Effector memory CD4-positive, alpha-beta T cell (primary cell): ENCODE measurements at places on chromosomes 3 and 15.

DNA sequence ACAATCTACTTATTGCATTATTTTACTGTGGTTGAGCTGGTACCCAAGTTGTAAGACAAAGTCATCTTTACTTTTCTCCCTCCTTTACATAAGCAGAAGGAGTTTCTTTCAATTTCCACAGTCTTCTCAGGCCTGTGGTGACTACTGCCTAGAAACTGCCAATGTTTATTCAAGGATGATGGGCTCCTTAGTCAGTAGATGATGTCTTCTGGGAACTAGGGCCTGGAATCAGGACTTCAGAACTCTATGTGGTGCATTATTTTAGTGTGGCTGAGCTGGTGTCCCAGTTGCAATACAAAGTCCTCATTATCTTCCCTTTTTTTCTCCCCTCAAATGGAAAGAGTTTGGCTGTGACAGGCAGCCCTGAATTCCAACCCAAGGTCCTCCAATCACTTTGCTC, 1762.5 kb downstream of the SI start:
- no peak for DNase-seq

- DNase-seq = no peak
Measured at GRCh38 chr3:9067352-9067975, 104.2 kb upstream of the RAD18 start.

DNA sequence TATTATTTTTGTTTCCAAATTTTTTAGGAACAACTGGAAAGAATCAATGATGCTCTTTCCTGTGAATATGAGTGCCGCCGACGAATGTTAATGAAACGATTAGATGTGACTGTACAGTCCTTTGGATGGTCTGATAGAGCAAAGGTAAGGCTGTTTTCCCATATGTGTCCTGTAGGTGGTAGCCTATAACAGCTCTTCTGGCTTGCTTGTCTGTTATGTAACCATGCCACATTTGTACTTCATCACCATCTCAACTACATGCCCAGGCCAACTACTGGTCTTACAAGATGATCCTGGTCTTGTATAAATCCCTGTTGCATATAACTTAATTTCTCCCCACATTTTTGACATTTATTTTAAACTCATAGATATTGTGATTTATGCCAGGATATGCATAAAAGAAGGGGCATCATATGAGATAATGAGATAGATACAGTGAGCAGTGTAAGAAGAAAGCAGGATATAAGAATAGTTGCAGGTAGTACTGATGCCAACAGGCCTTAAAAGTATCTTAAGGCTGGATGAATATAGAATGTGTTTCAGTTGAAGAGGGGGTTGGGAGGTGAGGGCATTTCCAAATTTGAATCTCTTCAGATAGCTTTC, 20.3 kb downstream of the FAM98B start:
- no peak for DNase-seq

- no peak for DNase-seq
Measured at GRCh38 chr3:48240000-48240963, 622 bp upstream of the ZNF589 start.

GRCh38 chr3:149247008-149247710, 25.5 kb upstream of the CP start:
- DNase-seq = no peak

GRCh38 chr3:186664506-186664905, 1.3 kb upstream of the HRG start:
- no peak for DNase-seq

- no peak for DNase-seq
Measured at GRCh38 chr3:37693511-37694283, 168.0 kb upstream of the CTDSPL start.

GRCh38 chr3:181362378-181362777, 349.3 kb upstream of the SOX2 start:
- no peak for DNase-seq

DNA sequence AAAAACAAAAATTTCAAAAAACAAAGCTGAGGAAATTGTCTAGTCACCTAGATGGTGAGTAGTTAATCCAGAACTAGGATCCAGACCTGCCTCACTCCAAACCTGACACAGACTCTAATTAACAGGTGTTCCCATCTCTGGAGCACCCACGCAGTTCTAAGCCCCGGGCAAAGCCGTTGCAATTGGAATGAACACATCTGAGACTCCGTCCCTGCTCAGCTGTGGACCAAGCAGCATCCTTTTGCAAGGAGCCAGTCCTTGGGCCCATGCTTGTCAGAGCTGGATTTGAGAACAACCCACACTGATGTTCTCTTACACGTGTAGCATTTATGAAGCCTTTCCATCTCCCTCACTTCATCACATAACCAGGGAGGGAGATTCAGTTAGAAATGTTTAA, 54.8 kb downstream of the LMCD1 start:
- DNase-seq = no peak

DNA sequence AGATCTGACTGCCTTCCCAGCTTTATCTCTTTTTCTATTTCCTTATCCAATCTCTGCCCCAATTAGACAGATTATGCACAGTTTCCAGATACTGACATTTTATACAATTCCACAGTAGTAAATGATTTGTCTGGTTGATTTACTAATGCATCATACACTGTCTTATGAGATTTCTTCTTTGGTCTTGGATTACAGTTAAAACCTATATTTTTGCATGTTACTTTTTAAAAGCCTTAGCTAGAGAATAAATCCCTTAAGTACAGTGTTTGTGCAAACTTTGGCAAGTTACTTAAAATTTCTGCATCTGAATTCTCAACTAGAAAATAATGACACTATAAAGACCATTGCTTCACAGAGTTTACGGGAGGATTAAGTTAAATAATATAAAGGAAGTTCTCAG, 6.0 kb downstream of the UNC13C start:
- no peak for DNase-seq

DNA sequence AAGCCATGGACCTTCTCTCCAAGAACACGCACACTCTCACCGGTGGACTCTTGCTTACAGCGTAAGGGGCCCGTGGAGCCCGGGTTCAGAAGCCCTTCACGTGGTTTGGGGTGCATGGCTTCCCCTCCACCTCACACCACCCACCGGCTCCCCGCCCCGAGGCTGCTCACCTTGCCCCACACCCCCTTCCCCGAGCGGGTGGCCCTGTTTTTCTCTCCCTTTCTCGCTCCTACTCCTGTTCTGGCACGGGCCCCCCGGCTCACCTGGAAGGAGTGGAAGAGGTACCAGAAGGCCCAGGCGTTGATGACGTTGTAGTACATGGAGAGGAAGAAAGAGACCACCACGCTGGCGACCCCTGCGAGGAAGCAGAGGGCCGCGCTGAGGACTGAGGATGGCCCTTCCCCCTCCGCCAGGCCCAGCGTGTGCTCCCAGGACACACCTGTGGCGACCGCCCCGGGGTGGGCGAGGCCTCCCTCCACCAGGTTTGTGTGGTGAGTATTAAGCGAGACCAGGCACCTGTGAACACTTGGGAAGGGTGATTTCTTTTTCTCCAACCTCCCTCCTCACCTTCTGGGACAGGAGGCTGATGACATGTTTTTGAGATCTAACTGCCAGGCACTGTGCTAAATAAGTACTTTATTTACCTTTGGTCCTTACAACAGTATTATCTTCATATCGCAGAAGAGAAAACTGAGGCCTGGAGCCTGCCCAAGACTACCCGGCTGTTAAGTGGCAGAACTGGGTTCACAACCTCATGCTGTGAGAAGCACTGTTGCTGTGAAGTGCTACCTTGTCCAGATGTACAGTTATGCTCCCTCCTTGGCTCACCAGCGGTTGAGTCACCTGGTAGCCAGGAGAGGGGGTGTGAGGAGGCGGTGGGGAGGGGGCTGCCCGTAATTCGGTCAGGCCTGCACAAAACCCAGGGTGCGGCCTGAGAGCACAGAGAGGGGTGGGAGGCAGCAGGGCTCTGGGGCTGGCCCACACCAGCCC, 16.3 kb downstream of the SLC6A20 start:
- no peak for DNase-seq

GRCh38 chr15:52124270-52124880, 11.8 kb upstream of the BCL2L10 start:
- DNase-seq = no peak
